Uterus (tissue), 4 donors: ENCODE measurements at places on chromosomes 11 and 22.
A peak's percentile ranks its signal among the peaks of the same experiment; 100 is the strongest.

DNA sequence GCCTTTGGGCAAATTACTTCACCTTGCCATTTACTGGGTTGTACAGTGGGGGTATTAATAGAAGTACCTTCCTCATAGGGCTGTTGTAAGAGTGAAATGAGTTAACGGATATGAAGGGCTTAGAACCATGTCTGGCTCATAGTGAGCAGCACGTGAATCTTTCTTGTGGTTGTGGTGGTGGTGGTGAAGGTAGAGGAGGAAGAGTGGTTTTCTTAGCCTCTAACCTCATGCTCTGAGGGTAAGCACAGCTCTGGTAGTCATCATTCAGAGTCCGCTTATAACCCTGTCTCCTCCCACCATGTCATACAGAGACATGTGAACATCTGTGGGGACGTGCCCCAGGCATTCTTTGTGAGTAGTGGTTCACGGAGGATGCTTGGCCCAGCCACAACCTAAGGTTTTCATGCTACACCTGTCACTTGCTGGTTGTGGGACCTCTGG lies 43.6 kb downstream of the TEAD1 start:
- DNase-seq: no peak

GRCh38 chr11:2797741-2798361 lies 87.7 kb downstream of the CDKN1C start:
- DNase-seq: peak; percentile 12

DNA sequence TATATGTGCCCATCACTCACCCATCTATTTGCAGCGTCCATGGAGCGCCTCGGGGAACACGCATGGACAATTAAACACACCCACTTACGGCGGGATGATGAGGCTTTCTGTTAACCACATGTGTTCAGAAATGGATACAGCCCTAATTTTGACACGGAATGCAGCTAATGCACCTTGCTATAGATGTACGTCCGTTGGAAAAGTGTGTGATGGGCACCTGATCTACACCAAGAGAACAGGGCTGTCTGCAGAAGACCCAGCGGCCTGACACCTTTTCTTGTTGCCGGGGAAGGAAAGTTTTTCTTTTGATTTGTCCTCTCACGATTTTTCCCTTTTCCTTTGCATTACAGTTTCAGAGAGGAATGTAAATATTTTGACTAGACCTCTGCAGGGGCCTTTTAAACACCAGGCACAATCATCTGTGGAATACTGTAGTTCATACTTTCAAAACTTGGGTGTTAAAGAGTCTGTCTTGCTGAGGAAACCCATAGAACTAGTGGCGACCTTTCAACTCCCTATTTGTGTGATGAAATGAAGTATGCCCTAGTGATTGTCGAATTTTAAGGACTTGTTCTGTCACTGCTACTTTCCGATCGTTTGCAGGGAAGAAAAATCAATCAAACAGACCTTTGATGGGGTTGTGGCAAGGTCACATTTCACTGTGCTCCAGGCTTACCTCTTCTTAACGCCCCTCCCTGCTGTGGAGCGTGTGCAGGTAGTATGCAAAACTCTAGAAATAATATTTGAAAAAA lies 16.5 kb upstream of the PAX6 start:
- DNase-seq: no peak

GRCh38 chr11:122037911-122038310 lies 78.1 kb downstream of the BLID start:
- no peak for DNase-seq

DNA sequence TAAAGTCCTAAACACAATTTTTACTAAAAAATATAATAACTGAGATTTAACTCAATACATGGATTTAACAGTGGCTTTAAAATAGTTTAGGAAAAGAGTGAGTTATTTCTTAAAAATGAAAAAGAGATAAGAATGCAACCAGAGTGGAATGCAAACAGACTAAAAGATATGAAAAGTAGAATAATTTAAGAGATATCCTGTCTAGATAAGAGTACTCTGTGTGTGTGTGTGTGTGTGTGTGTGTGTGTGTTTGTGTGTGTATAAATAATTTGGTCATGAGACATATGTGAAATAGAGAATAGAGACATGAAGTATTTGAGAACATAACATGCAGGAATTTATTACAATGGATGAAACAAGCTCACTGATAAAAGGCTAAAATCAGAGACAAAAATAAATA lies 986.9 kb upstream of the CHORDC1 start:
- DNase-seq: no peak

DNA sequence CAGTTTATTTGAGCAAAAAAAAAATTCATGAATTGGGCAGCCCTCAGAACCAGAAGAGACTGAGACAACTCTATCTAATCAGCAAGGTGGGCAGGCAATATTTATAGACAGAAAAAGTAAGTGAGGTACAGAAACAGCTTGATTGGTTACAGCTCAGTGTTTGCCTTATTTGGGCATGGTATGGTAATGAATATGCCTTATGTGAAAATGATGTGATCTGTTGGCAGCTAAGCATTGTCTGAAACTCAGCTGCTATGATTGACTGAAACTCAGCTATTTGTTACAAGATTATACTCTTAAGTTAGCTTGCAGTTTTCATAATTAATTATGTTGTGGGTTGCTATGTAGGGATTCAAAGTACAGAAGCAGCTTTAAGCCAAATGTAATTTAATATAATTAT lies 127.6 kb downstream of the CNTN5 start:
- no peak for DNase-seq

- no peak for DNase-seq
Measured at GRCh38 chr22:22554587-22555284, 4.3 kb downstream of the PRAME start.

DNA sequence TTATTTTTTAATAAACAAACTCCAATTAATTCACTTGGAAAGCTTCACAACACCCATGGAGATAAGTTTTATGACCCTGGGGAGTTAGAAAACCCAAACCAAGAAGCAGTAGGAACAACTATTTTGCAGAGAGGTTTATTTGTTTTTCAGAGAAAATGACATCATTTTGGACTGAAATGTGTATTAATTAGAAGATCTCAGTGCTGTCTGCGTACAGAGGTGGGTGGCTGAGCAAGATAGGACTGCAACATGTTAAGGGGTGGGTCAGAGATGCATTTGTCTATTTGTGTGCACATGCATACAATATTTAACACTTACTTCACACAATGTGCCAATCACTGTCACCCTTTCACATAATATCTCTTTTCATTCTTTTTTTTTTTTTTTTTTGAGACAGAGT lies 1.1 kb downstream of the SCGB1A1 start:
- DNase-seq: no peak

DNA sequence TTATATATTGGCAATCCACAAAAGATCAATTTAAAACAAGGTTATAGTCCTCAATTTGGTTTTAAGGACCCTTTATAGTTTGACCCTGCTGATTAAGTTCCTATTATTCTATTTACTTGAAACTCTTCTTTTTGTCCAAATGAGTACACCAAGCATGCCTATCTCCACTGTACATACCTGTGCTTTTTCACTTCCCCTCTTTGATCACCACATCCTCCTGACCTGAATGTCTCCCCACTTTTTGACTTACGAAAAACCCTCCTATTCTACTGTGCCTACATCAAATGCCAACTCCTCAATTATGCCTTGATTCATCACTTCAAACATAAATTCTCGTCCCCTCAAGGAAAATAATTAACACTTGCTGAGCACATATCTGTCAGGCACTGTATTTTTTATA lies 113.5 kb downstream of the SOX6 start:
- no peak for DNase-seq

DNA sequence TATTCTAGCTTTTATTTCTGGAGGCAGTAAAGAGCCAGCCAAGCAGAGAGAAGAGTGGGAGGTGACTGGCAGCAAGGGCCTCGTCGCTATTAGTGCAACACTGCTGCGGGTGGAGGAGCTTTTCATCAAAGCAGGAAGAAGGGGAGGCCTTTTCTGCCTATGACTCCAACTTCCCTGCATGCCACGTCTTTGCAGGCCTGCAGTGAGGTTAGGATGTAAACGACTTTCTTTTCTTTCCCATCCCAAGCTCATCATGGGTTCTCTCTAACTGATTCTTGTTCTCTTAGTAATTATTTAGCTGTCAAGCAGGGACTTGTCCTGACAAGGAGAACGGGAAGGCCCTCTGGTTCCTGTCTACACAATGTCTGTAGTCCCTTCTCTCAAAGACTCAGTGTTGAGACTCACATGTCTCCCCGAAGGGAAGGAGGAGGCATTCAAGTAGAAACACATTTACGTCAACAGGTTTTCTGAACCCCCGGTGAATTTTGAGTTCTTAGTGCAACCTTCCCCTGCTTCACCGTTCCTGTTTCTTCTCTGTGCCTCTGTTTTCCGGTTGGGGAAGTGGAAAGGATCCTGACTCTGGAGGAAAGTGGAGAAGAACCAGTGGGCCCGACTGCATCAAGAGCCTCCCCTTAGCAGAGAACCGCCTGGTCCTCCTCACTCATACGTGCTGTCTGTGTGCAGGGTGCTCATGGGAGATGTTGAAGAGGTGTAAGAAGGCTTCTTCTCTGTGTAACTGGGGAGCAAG lies 56.9 kb downstream of the PACS1 start:
- peak; percentile 34 for DNase-seq

DNA sequence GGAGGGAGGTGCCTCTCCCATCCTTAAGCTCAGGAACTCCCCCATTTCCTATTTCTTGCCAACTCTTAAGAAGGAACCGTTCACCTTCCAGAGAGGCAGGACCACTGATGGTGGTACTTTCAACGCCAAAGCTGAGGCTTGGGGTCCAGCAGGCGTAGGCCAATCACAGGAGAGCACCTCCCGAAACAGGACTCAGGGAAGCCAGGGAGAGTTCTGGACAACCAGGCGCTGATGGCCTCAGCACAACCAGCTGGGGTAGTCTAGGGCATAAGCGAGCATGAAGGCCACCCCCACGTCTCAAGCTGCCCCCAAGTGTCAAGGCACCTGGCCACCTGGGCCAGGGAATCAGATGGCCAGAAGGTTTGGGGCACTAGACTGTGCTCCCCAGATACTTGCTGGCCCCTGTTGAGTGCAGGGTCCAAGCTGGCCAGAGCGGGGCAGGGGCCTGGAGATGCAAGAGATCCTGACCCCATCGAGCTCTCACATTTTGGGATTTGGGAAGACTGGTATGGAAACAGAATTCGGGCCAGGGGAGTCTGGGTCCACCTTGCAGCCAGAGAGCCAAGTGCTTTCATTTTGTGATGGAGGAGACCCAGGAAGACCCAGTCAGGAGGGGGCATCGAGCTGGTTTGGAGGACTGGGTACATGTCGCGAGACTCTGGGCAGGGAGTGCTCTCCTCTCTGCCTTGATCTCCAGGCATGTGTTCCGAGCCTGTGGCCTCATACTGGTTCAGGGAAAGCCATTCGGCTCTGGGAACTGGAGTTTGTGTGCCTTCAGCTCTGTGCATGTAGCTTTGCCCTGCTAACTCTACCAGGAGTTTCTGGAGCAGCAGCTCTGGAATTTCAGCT lies 926 bp downstream of the CD6 start:
- no peak for DNase-seq

DNA sequence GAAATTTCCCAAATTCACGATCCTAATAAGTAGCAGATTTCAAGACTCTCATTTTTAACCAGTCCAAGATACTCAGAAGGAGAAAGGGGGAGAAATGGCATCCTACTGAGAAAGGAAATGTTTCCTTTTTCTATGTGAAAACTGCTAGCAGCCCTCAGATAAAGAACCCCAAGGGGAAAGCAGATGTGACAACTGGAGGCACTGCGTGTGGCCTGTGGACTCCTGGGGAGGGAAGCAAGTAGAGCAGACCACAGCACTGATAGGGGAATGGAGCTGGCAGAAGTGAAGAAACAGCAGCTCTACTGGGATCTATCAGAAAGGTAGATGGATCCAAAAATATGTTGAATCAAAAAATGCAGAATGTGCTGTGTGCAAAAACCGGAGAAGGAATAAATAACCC lies 239.7 kb upstream of the API5 start:
- DNase-seq: no peak

DNA sequence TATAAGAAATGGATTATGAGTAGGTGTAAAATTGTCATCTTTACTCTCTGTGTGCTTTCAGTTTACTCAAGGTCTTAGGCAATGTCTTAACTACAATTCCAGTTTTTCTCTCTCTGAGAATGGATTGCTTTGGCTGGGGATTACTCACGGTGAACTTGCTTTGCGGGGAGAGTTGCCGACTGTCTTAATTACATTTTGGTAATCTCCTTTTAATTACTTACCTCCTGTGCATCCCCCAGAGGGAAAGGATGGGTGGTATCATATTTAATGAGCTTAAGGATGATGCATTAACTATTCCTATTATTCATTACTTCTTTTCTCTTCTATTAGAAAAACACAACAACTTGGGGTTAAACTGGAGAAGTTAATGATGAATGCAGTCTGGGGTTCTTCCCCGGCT lies 159.4 kb downstream of the MPPED1 start:
- no peak for DNase-seq

GRCh38 chr22:38718414-38718813 lies 12.7 kb downstream of the GTPBP1 start:
- peak; percentile 64 for DNase-seq

DNA sequence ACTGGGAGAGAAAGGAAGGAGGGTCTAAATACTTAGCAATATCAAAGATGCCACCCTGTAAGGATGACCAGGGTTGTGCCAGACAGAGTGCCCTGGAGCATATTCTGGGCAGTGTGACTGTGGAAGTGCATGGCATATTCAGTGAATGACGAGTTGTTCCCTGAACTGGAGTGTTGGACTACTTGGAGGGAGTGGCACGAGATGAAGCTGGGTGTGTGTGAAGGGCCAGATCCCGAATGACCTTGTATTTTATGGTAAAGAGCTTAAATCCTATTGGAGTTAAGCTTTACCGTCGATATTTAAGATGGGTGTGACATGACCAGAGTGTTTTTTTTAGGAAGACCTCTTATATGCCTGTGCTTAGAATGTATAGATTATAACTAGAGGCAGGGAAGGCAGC lies 48.8 kb downstream of the STIM1 start:
- no peak for DNase-seq

GRCh38 chr22:28014211-28015045 lies 95.4 kb upstream of the PITPNB start:
- DNase-seq: no peak

DNA sequence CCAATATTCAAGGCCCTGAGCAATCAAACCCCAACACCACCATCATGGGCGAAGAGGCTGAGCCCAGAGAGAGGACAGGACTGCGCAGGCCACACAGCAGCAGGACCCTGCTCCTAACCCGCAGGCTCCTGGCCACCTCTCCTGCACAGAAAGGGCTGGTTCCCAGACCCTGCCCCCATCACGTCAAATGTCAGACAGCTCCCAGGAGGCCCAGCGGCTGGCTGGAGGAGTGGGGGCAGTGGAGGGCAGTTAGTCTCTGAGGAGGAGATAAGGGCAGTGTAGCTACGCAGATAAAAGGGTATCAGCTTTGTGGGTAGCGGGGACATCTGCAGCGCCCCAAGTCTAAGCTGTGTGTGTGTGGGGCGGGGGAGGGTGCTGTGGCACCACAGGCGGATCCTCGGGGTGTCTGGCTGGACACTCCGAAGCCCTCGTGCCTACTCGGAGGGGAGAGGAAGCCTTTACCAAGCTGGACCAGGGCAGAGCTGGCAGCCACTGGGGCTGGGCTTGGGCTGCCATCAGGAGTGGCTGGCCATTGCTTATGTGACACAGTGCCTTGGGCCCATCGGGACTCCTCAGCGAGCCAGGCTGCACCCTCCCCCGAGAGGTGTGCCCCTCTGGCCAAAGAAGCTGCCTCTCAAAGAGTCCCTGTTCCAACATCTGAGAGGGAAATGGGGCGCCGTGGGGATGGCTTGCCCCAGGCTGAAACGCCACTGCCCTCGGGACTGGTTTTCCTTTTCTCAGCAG lies 21.5 kb downstream of the FADS3 start:
- no peak for DNase-seq

GRCh38 chr11:33086017-33086416 lies 46.6 kb downstream of the TCP11L1 start:
- no peak for DNase-seq

GRCh38 chr11:62048100-62048499 lies 75.7 kb upstream of the INCENP start:
- no peak for DNase-seq

- no peak for DNase-seq
Measured at GRCh38 chr11:8947230-8947943, 4.6 kb upstream of the ASCL3 start.
